ENCODE measurements at places on chromosomes 7 and 10. TPM values are rescaled to one million over a fixed set of nuclear protein-coding genes. Genes with fewer than 3 reads are reported as not detected.

DNA sequence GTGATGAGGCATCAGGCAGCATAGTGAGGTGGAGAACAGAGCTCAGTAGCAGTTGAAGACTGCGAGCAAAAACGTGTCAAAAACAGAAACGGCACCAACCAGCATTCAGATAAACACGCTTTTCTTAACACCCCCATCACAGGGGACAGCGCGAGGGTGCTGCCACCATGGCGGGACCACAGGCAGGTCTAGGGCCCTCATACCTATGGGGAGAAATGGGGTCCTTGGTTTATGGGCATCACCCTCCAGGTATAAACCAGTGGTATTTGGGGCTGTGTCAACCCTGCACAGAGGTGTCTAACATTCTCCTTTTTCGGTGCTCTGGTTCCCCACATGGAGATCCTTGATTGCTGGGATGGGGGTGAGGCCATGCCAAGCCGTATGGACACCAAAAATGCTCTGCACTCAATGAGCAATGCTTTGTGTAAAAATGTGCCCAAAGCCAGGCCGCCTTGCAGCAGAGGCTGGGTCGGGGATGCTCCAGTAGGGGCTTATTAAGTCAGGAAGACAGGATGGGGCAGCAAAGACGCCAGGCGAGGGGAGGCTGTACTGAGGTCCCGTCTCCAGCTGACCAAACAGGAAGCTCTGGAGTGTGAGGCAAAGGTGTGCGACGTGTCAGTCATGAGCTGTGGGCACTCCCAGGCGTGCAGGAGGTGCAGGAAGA, 191.5 kb downstream of the WDR37 start:
- H3K27ac ChIP-seq = no peak overlapping the region
- no peak overlapping the region for H3K4me3 ChIP-seq
- DNase-seq = no peak
- no peaks in the 10 kb centered on the region for H3K36me3 ChIP-seq
- no peaks in the 10 kb centered on the region for H3K4me1 ChIP-seq
- H3K27me3 ChIP-seq = peaks cover 47% of the 10 kb centered on the region

DNA sequence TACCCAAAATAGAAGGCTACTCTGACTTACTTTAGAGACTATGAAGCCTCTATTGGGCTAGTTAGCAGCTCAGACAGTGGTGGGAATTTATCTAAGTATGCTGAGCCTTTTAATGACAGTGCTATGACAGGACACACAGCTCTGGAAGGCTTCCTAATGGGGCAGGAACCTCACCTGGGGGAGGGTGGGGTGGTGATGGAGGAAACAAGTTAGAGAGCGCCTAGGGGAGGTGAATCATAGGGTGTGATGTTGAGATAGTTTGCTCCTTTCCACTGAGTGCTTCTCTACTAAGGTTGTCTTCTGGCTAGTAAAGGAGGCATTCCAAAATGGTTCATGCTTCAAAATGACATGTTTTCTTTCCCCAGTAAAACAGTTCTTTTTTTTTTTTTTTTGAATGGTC, 42.1 kb downstream of the PPP1R9A start:
- H3K36me3 ChIP-seq = no peaks in the 10 kb centered on the region
- no peaks in the 10 kb centered on the region for H3K4me1 ChIP-seq

GRCh38 chr7:44587843-44588711, 6.0 kb upstream of the TMED4 start:
- peak overlapping the region; percentile 11 for H3K27ac ChIP-seq
- no peaks in the 10 kb centered on the region for H3K36me3 ChIP-seq
- DNase-seq = peak; percentile 78
- no peak overlapping the region for H3K4me3 ChIP-seq

DNA sequence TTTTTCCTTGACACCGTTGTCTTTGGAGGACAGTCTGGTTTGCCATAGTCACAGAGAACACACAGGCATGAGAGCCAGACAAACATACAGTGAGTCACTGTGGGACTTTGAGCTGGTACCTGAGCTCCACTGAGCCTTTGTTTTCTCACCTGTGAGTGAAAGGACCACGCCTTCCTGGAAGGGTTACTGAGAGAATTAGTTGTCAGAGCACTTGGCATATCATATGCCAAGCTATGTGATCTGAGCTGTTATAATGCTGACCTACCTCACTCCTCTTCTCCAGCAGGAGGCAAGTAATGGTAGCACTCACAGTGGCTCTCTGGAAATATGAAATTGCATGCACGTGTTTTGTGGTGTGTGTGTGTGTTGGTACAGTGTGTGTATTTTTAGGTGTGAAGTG, 59.7 kb downstream of the CXCL12 start:
- no peaks in the 10 kb centered on the region for H3K4me1 ChIP-seq
- no peak for DNase-seq
- H3K27ac ChIP-seq = no peak overlapping the region
- H3K36me3 ChIP-seq = no peaks in the 10 kb centered on the region

The CUZD1 gene
- total RNA-seq = 2.4 TPM

- H3K27ac ChIP-seq = no peak within 1 kb of the TSS
- no peaks in the 10 kb centered on the region for H3K36me3 ChIP-seq
- H3K27me3 ChIP-seq = peaks cover 29% of the 10 kb centered on the region
- H3K4me1 ChIP-seq = no peaks in the 10 kb centered on the region
- no peak within 1 kb of the TSS for H3K4me3 ChIP-seq
Observed at GRCh38 chr10:90920986-90921666, at the start of gene ANKRD1. Gene ANKRD1 (minus strand): TSS chr10:90921087. CDS start chr10:90921027, 60 bp downstream.

The KNDC1 gene
- total RNA-seq = 0.08 TPM

DNA sequence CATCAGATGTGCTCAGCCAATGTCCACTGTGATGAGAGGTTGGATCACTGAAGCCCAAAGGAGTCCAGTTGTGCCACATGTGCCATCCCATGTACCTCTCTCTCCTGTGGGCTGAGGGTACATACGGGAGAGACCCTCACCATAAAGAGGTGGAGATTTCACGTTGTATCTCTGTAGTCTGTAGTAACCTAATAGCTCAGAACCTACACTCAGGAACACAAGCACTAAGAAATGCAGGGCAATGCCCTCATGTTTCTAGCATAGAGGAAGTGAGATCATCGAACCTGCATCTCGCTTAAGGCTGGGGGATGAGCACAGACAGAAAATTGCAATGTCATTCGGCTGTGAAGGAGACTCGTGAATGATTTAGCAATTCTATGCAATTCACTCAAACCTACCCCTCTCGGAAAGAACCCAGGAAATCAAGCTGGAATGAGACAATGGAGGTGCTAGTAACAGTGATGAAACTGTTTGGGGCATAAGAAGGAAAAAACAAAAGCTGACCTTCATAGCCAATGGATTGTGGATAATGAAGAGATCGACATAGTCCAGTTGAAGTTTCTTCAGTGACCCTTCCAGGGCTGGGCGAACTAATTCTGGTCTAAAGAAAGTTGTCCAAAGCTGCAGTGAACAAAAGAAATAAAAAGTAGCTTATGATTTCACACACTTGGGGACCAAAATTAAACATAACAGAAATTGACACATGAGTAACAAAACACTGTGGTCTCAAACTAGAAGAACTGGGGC, 80.3 kb upstream of the UCN3 start:
- peaks cover 9% of the 10 kb centered on the region for H3K27me3 ChIP-seq
- peaks cover 20% of the 10 kb centered on the region for H3K36me3 ChIP-seq
- H3K27ac ChIP-seq = peak overlapping the region; percentile 84

The PIK3CG gene
- 42.9 TPM for total RNA-seq

GRCh38 chr10:32244011-32244410, 102.9 kb downstream of the EPC1 start:
- H3K36me3 ChIP-seq = no peaks in the 10 kb centered on the region
- no peak overlapping the region for H3K27ac ChIP-seq
- no peak overlapping the region for H3K4me3 ChIP-seq
- DNase-seq = no peak
- H3K27me3 ChIP-seq = no peaks in the 10 kb centered on the region
- H3K4me1 ChIP-seq = peaks cover 13% of the 10 kb centered on the region

DNA sequence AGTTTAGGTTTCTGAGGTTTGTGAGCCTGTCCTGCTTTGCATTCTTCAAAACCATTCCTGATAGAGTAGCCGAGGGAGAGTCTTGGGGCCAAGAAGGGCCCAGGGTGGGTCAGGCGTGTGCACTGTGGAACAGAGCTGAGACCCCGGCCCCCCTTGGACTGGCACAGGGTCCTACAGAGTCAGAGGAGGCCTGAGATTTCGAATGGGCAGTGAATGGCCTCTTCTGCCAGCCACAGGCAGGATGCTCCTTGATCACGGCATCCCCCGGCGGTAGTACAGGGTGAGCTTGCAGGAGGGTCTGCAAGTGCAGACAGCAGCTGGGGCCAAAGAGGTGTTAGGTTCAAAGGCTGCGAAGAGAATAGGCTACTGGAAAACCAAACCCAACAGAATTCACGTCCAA, 4.6 kb downstream of the TRIM56 start:
- H3K4me1 ChIP-seq = peaks cover 24% of the 10 kb centered on the region
- peaks cover 46% of the 10 kb centered on the region for H3K36me3 ChIP-seq
